Mesenteric fat pad (tissue), 1 donor: ENCODE measurements at places on chromosomes 7 and 10.

DNA sequence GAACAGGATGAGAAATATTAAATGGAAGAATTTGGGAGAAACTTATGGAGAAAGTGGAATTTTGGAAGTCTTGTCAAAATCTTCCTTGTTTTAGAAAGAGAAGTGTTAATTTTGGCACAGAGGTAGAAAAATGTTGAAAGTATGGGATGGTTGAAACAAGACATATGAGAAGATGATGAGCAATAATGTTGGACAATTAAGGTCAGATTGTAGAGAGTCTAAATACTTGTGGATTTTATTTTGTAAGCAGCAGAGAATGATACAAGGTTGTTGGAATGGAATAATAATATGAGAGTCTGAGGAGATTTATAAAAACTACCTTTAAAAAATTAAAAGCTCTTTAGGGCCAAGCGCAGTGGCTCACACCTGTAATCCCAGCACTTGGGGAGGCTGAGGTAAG is 34.6 kb downstream of the PHTF2 start:
- no peak for DNase-seq

DNA sequence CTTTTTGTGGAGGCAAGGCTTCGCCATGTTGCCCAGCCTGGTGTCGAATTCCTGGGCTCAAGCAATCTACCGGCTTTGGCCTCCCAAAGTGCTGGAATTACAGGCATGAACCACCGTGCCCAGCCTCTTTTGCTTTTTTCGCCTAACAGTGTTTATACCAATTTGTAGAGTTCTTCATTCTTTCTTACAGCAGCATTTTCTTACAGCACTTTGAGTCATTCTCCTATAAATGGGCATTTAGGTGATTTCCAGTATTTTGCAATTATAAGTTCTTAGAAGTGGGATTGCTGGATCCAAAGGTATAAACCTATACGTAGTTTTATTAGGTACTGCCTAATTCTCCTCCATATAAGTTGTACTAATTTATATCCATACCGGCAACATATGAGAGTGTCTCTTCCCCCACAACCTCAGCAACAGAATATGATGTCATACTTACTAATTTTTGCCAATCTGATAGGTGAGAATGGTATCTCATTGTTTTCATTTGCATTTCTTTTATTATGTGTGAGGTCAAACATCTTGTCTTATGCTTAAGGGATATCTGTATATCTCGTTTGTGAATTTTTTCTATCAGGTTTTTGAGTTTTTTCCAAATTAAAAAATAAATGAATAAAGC is 39.1 kb downstream of the SUFU start:
- no peak for DNase-seq

DNA sequence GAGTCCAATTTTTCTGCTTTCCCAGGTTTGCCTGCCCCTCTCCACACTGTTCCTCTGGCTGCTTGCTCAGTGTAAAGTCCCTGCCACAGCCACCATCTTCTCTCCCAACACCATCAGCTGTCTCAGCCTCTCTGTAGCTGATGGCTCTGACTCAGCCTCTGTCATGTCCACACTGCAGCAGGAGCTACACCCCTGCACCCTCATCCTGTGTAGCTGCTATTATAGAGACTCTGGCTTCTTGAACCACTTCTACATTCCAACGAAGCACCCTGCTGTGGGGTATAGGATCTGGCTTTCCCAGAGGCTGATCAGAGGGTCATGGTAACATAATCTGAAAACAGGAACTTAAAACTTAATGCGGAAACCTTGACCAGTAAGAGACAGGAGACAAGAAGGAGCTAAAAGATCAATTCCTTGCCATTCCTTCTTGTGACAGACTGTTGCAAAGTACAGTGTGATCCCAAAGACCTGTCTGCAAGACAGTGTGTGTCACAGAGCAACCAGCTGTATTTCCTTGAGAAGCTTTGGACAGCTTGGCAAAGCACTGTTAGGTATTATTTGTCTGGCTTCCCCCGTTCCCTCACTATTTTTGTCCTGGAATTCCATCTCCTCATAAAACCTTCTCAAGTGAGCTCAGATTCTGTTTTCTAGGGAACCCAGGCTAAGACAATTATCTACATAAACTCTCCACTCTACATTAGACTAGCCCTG is 42.3 kb downstream of the NRCAM start:
- no peak for DNase-seq

DNA sequence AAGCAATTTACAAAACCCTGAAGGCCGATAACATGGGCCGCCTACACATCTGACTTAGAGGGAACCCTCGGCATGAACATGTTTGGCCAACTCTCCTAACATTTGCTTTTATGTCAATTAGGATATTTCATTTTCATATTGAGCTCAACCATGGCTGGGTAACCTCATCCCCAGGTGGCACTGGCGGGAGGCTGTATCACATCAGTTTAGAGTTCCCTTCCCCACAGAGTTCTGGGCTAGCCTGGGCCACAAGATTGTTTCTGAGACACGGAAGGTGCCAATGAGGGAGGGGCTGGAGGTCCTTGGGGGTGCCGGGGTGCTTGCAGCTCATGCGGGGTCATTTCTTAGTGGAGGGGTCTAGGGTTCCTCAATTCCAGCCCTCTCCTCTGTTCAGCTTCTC is 386.5 kb upstream of the MKI67 start:
- no peak for DNase-seq

DNA sequence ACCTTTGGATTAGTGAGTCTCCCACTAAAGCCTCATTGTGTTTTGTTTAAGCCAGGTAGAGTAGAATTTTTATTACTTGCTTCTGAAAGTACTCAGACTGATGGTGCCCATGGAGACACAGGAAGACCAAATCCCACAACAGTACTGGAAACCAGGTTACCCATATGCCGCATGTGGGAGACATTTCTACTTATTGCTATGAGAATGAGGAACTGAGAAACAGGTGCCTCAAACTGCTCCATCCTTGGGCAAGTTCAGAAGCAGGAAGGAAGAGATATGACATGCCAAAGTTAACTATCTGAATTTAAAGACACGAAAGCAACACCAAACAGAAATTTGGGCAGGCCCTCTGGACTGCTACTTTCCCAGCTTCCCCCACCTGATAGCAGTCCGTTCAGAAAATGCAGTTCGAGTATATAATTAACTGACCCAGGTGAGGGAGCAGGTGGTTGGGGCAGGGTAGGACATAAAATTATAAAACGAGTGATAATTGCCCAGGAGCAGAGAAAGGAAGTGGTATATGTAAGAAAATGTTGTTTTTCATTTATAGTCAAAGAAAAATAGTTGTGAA is 382.3 kb upstream of the MTPN start:
- no peak for DNase-seq

DNA sequence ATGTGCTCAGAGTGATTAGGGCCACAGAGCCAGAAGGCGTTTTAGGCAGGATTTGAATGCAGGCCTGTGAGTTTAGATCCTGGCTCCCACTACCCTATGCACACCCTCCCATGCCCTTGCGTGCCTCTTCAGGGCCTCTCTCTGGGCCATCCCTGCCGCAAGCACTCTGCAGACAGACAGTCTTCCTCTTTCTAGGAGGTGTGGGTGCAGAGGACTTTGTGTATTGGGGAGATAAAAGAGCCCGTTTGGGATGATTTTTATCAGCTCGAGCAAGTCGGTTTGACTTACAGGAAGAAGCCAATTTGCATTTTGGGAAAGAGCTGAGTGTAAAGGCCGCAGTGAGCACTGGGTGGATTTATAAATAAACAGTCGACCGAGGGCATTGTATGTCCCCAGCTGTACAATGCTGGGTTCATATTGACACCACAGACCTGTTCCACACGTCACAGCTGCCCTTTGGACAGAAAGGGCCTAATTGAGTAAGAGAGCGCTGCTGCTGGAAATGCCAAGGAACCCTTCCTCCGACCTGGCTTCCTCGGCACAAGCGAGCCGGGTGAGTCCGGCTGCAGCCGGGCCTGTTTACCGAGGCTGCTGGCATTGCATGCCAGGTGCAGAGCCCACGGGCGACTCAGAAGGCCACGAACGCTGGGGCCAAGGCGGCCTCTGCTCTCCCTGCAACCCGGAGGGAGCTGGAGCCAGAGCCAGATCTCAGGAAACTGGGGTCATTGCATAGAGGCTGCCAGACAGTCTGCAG is 25.1 kb downstream of the ZMIZ1 start:
- no peak for DNase-seq

GRCh38 chr10:14625765-14626525 is 148.8 kb downstream of the FAM107B start:
- no peak for DNase-seq

- DNase-seq: no peak
Measured at GRCh38 chr7:36298106-36298505, 91.6 kb upstream of the ANLN start.
